ENCODE measurements at places on chromosomes 7 and 10.
A peak's percentile ranks its signal among the peaks of the same experiment; 100 is the strongest.

DNA sequence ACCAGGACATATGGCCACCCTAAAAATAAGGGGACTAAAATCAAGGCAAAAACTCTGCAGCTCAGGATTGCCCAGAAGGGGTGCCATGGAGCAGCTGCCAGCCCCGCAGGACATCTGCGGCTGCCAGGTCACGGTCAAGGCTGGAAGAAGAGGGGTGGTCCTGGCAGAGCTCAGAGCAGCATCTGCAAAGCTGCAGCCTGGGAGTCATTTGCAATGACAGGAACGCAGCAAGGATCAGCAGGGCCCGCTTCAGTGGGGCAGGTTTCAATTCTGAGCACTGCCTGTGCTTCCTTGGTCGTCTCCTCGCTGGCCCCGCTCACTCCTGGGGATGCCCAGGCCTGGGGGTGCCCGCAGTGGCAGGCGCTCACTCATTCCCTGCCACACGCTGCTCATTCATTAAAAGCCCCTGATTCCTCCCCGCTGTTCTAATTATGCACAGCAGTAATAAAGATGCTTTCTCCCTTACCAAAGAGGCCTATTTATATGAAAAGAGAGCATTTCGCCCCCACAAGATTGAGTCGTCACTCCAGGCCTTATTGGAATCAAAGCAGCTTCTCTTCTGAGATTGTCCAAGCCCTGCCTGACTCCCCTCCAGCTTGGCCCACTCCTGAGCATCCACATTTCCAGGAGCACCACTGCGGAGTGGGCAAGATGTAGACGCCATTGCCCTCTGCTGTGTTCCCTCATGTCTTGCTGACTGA is 4.6 kb downstream of the HSPA12A start:
- DNase-seq, result no peak

DNA sequence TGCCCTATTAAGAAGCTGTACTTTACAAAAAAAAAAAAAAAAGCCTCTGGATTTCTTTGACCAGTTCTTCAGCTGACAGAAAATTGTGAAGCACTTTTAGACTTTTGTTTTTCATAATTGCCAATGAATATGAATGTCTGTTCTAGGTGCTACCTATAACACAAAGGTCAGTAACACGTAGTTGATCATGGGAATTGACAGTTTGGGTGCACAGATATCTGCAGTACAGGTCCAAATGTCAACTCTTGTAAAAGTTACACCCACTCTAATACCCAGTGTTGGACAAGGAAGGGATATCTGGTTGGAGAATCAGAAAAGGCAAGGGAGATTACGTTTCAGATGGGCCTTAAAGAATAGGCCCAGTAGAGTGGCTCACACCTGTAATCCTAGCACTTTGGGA is 1.8 kb downstream of the REEP3 start:
- DNase-seq, result no peak

- DNase-seq, result peak; percentile 27
Observed at GRCh38 chr7:6590645-6591110, 857 bp downstream of the INTS15 start.

DNA sequence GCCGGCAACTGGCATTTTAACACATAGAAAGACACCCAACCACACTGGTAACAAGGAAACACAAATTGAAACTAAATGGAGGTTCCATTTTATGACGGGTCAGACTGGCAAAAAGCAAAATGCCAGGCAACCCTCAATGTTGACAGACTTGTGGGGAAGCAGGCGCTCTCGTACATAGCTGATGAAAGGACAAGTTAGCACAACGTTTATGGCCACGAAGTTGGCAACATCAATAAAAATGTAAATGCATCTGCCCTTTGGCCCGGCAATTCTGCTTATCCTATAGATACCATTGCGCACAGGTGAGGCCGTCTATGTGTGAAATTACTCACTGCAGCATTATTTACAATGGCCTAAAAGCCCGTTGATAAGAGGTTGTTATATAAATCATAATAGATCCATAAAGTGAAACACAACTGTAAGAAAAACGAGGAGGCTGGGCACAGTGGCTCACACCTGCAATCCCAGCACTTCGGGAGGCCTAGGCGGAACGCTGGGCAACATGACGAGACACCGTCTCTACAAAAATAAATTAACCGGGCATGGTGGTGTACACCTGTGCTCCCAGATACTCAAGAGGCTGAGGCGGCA is 39.8 kb downstream of the FOXL3 start:
- no peak for DNase-seq

GRCh38 chr7:149471289-149471953 is 10.6 kb upstream of the ZNF777 start:
- no peak for DNase-seq

DNA sequence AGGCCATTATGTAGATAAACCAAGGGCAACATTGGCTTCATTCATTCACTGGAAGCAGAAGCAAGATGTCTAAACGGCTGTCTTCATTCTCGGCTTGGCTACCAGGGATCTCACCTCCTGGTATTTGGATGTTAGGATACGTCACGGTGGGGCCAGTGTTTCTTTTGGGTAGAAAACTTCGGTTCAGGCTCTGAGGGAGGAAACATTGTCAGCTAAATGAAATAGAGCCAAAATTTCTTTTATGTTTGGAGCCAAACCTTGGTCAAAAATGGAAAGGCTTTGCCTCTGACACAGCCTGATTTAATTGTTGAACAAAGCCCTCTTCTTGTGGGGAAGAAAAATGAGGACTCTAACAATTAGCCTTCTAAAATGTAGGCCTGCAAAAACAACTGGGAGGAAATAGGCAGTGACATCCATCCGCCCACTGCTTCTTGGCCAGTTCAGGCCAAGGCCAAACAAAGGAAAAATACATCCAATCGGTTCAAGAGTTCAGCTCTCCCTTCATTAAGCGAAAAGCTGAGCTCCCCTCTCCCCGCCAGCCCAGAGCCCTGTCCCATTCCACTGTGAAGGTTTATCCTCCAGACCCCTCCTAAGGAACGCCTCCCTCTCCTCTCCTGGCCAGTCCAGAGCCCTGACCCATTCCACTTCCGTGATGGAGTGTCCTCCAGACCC is 44.4 kb downstream of the PFKFB3 start:
- no peak for DNase-seq

DNA sequence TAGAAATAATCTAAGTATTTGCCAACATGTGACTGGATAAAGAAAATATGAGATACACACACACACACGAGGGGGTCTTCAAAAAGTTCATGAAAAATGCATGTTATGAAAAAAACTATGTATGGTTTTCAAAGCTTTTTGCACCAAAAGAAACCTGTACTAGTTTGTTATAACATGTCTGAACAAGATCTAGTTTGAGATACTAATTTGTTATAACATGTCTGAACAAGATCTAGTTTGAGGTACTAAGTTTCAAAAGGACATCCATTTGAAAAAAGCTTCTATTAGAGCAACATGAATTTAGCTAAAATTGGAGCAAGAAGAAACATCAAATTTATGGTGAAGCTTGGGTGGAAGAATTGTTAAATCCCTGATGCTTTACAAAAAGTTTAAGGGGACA is 19.8 kb upstream of the ADRA2A start:
- DNase-seq, result peak; percentile 52

GRCh38 chr7:3005257-3005656 is 38.4 kb downstream of the CARD11 start:
- DNase-seq, result no peak

GRCh38 chr10:38143587-38143986 is 49.5 kb downstream of the ZNF37A start:
- DNase-seq, result no peak

GRCh38 chr10:72020914-72021809 is 57.0 kb downstream of the CHST3 start:
- no peak for DNase-seq

DNA sequence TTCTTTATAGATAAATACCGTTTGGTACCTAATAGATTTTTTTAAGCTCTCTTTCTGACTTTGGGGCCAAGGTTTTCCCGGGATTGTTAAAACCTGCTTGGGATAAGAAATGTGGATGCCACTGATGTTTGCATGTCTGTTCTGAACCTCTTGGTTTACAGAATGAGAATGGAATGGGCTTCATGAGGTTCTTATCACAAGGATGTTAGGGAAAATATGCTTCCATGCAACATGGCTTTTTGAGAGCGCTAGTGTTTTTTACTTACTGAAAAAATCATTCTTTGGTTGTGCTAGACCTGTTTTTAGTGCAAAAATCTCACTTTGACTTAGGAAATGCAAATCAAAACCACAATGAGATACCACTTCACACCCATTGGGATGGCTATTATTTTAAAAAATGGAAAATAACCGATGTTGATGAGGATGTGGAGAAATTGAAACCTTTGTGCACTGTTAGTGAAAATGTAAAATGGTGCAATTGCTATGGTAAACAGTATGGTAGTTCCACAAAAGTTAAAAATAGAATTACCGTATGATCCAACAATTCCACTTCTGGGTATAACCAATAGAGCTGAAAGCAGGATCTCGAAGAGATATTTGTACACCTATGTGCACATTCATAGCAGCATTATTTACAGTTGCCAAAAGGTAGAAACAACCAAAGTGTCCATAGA is 38.9 kb downstream of the TSPAN14 start:
- DNase-seq, result no peak

GRCh38 chr7:116754186-116754585 is 82.2 kb downstream of the MET start:
- DNase-seq, result no peak

- no peak for DNase-seq
Observed at GRCh38 chr7:115683093-115683492, 347.5 kb downstream of the TFEC start.

GRCh38 chr7:102273749-102274712 is 12.6 kb upstream of the SH2B2 start:
- DNase-seq, result peak; percentile 83

DNA sequence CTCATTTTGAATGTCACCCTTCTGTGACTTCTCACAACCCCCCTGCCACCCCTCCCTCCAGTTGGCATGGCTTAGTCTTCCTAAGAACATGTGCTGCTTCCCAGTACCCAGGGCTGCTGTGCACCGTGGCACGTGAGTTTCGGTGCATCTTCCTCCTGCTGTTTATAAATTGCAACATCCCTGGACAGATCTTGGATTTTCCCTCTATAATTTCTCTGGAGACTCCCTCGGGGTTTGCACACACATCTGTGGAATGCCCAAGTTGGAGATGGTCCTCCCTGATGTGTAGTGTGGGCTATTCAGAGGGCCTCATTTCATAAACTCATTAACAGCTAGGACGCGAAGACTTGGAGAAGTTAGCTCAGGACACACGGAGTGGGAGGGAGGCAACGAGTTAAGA is 52.9 kb downstream of the IKZF1 start:
- DNase-seq, result no peak

GRCh38 chr7:151758622-151759540 is 118.0 kb downstream of the PRKAG2 start:
- no peak for DNase-seq

DNA sequence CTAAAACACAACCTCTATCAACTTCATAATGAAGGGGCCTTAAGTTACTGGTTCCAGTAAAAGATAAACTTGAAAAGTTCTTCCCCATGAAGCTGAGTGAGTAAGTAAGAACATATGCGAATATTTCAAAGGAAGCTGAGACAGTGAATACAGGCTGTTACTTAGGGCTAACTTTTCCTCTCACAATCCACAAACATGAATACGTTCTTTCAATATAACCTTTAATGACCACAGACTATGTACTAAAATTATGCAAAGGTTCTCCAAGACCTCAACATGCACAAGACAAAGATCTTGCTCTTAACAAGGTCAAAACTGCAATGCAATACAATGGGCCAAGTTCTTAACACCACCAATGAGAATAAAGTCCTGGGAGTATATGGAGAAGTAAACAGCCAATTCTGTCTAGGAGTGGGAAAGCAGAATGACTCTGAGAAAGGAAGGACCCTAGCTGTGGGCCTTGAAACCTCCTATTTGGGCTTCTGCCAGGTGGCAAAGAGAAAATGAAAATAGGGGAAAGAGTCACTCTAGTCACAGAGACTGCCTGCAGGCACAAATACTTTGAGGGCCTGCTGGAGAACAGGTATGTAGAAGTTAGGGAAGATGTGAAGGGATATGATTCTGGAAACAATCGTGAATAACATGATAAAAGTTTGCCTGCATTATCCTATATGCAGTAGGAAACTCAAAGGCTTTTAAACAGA is 43.7 kb downstream of the OSBPL3 start:
- DNase-seq, result no peak

GRCh38 chr10:97454330-97455036 is 8.5 kb downstream of the ZDHHC16 start:
- DNase-seq, result peak; percentile 68

- DNase-seq, result peak; percentile 55
Observed at GRCh38 chr10:110857265-110858171, 14.2 kb upstream of the PDCD4 start.

GRCh38 chr7:47624689-47625088 is 42.8 kb upstream of the TNS3 start:
- no peak for DNase-seq

DNA sequence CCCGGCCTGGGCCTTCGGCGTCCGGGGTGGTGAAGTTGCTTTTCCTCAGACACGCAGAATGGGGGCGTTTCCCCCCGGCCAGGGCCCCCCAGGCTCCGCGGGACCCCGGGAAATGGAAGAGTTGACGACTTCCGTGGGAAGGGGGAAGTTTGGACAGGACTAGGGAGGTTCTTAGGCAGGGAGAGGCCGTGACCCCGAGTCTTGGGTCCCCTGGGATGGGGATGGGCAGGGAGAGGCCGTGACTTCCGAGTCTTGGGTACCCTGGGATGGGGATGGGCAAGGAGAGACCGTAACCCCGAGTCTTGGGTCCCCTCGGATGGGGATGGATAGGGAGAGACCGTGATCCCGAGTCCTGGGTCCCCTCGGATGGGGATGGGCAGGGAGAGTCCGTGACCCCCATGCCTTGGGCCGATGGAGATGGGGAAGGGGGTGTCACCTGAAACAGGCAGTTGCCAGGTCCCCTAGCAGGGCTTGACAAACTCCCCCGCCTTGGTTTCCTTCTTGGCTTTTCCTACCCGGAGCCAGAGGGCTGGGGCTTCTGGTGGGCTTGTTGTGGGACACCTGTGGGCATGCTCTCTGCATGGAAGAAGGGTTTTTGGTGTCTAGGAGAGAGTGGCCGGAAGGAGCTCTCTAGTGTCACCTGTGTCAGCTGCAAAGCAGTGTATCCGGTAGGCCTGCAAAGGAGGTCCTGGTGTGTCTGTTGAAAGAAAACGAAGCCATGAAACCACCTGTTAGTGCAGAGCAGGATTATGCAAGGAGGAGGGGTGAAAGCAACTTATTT is 1.1 kb downstream of the TRRAP start:
- DNase-seq, result peak; percentile 54

DNA sequence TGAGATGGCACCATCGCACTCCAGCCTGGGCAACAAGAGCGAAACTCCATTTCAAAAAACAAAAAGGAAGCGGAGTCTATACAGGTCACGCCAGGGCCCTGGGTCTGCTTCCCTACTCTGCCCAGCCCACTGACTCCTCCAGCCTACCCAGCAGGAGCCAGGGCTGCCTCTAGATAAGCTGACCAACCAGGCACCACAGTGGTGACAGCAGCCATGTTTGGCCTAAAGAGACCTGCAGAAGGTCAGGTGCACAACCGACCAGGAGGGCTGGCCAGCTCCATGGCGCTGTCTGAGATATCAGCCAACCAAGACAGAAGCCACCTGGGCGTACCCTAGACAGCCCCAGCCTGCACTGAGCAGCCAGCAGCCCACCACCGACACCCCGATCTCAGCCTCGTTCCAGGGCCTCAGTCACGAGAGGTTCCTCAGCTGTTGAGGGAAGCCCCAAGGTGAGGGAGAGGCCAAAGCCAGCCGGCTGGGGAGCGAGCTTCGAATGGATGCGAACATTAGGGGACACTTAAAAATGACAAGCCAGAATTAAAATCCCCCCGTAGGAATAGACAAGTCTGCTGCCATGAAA is 24.4 kb upstream of the PWWP2B start:
- DNase-seq, result no peak

- DNase-seq, result no peak
Observed at GRCh38 chr7:47092336-47092735, 489.6 kb downstream of the TNS3 start.

- DNase-seq, result no peak
Observed at GRCh38 chr7:38291117-38291647, 17.7 kb upstream of the TARP start.

GRCh38 chr7:46850563-46851330 is 731.2 kb downstream of the TNS3 start:
- no peak for DNase-seq

Measured in epithelial cell of esophagus (primary cell).